ENCODE measurements at places on chromosomes 5 and 9.
A peak's percentile ranks its signal among the peaks of the same experiment; 100 is the strongest.

GRCh38 chr5:100827481-100827889 is 75.6 kb downstream of the ST8SIA4 start:
- DNase-seq, result no peak

- DNase-seq, result no peak
These were observed 433.7 kb downstream of the ENC1 start for GRCh38 chr5:74206579-74207550.

GRCh38 chr5:11619339-11620024 is 284.8 kb downstream of the CTNND2 start:
- DNase-seq, result no peak

DNA sequence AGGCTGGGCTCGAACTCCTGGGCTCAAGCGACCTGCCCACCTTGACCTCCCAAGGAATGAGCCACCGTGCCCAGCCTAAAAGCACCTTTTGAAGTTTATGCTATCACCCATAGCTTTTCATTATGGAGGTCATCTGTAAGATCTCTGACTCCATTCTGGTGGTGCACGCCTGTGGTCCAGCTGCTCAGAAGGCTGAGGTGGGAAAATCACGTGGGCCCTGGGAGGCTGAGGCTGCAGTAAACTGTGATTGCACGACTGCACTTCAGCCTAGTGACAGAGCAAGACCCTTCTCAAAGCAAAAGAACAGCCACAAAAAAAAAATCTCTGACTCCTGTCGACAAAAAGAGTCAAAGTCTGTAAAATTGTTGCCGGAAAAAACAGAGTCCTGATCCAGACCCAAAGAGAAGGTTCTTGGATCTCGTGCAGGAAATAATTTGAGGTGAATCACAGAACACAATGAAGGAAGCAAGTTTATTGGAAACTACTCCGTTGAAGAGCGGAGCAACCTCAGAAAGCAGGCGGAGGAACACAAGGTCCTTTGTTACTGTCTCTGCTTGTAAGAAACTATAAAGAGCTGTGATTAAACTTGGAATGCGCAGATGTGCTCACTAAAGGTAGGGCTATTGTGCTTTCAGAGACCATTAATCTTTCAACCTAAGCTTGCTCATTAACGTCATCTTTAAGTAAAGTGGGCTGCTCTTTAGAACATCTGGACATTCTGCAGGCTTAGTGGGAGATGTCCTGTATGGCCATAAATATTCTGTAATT is 2.0 kb upstream of the HAUS6 start:
- DNase-seq, result no peak

DNA sequence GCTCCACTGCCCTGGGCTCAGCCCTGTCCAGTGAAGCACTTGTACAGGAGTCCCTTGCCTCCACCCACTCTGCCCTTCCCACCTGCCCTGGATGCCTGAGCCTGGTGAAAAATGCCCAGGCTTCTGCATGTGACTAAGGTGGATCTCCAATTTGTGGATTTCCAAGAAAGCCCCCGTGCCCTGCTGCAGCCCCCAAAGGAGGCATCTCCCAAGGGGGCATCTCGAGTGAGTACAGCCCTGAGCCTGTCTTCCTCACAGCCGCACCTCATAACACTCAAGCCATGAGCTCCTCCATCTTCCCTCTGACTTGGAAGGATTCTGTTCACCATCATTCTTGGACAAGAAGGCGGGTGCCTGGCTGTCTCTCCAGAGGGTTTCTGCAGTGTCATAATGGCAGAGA is 158.0 kb upstream of the PPP1R26 start:
- DNase-seq, result no peak

- no peak for DNase-seq
These were observed 145.5 kb upstream of the PCA3 start for GRCh38 chr9:76618762-76619161.

GRCh38 chr5:151012862-151013261 is 7.5 kb upstream of the GPX3 start:
- no peak for DNase-seq

DNA sequence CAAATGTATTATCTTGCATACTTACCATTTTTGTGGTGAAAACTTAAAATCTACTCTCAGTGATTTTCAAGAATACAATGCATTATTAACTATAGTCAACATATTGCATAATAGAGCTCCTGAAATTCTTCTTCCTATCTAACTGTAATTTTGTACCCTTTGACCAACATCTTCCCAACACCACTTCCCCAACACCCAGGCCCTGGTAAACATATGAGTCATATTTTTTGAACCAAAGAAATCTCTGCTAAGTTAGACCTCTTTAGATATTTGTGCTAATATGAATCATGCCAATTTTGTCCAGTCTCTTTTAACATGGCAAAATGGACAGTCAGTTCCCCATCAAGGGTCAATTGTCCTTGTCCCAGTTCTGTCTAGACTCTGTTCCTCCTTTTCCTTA is 18.5 kb upstream of the RGS7BP start:
- DNase-seq, result no peak

DNA sequence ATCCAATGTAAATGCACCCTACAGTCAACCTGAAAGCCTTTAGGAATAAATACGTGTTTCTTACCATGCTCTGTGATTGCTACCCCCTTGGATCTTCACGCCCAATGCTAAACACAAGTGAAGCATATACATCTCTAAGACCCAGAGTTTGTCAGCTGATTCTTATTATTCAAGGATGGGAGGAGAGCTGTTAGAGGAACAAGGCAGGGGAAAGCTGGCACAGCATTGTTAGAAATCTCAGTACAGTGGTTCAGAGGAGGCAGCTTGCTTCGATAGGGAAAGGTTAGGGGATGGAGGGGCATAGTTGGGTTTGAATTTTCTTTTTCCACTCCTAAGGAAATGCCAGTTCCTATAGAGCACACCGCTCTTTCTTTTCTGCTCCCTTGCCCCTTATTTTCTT is 16.7 kb upstream of the TAF11L2 start:
- DNase-seq, result no peak

DNA sequence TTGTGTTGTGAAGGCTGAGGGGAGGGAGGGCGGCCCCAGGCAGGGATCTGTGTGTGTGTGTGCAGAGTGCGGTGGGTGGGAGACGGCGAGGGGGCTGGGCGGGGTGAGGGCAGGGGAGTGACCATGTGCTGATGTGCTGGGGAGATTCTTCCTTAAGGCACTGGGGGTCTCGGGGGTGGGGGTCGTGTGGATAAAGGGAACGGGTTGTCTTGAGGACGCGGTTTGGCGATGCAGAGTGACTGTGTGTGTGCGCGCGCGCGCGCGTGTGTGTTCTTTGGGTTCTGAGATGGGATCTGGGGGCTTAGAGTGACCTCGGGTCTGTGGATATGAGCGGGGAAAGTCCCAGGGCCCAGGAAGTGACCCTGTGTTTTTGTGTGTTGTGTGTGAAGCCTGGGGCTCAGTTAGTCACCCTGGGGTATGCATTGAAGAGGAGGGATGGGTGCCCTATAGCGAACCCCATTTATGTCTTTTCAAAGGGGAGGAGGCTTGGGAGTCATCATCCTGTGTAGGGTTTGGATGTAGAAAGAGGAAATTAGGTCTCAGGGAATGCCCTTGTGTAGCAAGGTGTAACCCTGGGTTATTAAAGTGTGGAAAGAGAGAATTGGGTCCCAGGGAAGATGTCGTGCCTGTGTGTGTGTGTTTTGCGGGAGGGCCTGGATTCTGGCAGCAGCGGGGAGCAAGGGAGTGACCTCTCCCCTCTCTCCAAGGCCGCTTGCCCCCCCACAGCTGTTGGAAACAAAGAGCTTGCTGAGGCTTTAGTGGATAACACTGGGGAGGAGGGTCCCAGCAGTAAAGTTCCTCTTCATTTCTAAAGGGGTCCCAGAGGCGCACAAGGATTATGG is 1.4 kb downstream of the TMEFF1 start:
- DNase-seq, result no peak

DNA sequence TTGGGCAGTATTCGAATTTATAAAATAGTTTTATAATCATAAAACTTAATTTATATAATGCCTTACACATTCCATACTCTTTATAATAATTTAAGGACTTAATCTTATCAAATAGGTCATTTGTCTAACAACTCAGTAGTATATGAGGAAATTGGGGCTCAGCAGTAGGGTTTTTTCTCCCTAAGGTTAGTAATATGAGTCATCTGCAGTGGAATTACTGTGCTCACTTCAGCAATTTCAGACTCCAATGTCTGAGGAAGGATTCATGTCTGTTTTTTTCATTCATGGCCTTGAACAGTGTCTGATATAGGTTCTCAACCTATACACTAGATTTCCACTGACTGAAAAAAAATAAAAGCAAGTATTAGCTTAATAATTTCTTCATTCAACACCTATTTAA is 7.4 kb downstream of the DMRTA1 start:
- DNase-seq, result no peak

- no peak for DNase-seq
These were observed 5.4 kb upstream of the PCDHA1 start for GRCh38 chr5:140780512-140780911.

- no peak for DNase-seq
These were observed 130.7 kb downstream of the EDIL3 start for GRCh38 chr5:84253946-84254345.

DNA sequence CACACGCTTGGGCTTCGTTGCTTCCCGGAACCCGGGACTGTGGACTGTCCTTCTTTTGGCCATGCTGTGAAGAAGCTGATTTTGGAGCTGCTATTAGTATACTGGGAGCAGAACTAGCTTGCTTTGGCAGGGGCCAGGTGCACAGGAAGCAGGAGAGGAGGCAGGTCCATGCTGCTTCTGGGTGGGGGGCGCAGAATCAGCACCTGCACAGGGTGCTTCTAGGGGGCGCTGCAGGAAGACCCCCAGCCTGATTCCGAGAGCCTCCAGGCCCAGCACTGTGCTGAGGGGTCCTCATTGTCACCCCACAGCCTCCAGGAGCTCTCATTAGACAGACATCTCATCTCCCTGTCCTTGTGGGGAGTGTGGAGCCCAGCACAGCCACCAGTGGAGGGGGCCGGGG is 252.6 kb upstream of the IRX4 start:
- DNase-seq, result no peak

GRCh38 chr9:18393340-18394130 is 80.4 kb upstream of the ADAMTSL1 start:
- DNase-seq, result no peak

GRCh38 chr5:124337996-124338395 is 408.4 kb downstream of the ZNF608 start:
- DNase-seq, result no peak

- DNase-seq, result no peak
These were observed 36.7 kb upstream of the MAP1B start for GRCh38 chr5:72070529-72070928.

DNA sequence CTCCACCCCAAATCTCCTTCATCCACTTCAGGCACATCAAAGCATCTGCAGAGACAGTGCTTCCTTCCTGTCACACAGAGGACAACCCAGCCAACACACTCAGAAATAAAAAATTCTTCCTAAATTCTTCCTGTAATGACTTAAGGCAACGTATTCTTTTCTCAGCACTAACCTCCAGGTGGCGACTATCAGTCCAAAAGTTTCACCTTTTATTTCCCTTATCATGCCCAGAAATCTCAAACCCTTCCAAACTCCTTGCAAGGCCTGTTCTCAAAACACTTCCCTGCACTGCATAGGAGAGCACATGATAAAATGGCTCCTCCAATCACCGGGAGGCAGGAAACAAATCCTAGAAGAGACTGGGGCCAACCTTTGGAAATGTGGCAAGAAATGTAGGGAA is 35.1 kb downstream of the SLIT3 start:
- DNase-seq, result no peak

DNA sequence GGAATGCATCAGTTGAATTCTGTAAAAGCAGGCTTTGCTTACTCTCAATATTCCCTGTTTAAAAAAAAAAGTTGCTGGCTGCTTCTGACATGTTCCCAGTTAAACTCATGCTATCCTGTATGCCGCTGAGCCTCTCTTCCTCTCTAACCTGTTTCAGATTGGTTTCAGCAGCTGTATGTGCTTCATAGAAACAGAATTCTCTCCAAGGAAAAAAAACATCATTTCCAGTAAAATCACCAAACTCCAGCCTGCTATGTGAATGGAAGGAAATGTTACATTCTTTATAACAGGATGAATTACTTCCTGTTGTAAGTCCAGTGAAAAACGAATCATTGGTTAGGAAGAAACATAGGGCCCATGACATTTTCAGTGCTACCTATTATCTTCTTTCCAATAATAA is 25.7 kb upstream of the KCNV2 start:
- DNase-seq, result no peak

DNA sequence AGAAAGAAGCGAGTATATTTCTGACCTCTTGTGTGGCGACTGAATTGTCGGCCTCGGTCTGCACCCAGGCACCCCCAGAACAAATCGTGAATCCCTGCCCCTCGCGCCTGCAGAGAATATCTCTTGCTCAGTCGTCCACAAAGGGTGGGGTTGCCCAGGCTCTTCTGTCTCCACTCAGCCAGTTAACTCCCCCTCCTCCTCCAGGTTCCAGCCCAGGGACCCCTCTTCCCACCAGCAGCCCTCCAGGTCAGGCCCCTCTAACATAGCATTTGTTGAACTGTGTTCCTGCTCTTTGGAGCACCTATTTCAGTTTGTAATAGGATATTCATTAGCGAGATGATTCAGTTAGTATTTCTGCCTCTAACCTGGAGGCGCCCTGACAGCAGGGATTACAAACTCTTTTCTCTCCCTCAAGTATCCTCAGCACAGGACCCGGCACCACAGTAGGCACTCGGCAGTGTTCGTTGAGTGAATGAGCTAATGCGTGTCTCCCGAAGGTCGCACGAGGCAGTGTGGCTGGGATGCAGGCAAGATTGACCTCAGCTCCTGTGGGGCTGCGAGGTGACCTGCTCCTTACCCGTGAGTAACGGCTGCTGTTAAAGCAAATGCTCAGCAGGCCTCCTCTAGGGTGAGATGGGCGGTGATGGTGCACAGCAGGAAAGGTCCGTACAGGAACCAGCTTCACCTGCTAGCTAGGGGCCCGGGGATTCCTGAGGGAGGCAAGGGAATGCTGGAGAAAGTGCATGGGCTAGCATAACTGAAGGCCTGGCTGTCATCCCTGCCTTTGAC is 25.8 kb downstream of the ZBTB34 start:
- DNase-seq, result no peak

DNA sequence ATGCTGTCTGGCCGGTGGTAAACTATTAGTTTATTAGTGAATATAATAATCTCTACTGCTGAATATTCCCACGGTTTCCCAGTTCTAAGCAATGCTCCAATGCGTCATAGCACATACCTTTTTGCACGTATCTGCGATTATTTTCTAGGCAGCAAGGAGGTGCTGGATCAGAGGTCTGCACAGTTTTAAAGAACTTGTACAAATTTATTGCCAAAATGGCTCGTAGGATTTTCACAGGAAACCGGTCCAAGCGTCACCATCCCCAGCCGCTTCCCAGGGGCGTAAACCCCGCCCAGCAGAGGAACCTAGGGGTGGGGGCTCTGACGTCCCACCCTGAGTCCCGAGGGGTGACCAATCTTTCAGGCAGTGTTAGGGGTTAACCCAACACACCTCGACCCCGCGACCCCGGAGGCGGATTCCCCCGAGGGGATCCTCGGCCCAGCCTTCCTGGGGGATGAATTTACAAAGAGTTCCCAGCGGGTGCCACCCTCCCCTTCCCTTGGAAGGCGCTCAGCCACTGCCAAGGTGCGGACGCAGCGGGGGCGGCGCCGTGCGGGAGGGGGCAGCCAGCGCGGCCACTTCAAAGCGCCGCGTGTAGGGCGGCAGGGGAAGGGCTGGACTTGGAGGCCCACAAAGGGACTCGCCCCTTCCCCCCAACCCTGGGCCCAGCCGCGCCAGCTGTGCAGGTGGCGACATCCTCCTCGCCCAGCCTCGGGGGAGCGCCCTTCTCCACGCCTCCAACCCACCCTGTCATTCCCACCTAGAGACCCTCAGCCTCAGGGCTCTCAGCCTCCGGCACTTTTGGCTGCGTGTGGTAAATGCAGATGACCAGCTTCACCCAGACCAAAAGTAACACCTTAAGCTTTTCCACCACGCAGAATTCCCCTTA is 43.5 kb upstream of the TCF7 start:
- DNase-seq, result peak; percentile 14

All from CD4-positive, alpha-beta T cell treated with Interleukin-15 for 4 hours (primary cell).